ENCODE measurements at places on chromosomes 2 and 18. TPM values are rescaled to one million over a fixed set of nuclear protein-coding genes. Genes with fewer than 3 reads are reported as not detected.

The TBC1D8 gene
- total RNA-seq = 1.3 TPM

The C2orf15 gene
- under 0.01 TPM for total RNA-seq

The CERKL gene
- not detected for total RNA-seq

- DNase-seq = no peak
Observed at GRCh38 chr2:173145454-173145853, 69.8 kb downstream of the MAP3K20 start.

DNA sequence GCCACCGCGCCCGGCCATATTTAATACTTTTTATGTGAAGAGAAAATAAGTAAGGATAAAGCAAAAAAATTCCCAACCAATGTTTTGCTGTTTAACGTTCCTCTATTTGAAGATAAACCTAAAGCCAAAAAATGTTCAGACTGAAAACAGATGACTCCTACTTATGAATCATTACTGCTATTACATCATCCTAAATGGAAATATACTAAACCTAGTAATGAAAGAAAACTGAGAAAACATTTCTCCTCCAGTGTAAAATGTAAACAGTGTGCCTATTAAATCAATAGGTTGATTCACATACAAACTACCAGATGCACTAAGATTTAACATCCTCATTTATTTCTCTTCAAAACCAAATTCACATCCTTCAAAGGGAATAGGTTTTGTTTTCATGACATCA is 43.5 kb downstream of the CWC22 start:
- DNase-seq = peak; percentile 80

- DNase-seq = no peak
Observed at GRCh38 chr18:32507093-32507492, 36.4 kb upstream of the GAREM1 start.

GRCh38 chr2:242085941-242086621 is 216.6 kb downstream of the RTP5 start:
- DNase-seq = peak; percentile 1
